ENCODE measurements at places on chromosomes 6 and 20.
A peak's percentile ranks its signal among the peaks of the same experiment; 100 is the strongest.

DNA sequence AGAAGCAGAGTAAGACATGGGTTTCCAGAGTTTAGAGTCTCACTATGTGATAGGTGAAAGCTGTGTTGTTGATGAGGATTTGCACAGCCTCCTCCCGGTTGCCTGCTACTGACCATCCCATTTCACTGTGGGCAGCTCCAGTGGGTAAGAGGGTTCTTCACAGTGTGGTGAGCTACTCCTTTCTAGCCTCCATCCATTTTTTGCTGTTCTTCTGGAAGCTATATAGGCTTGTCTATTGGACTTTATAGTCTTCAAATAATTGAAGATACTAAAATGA lies 13.4 kb downstream of the UST start:
- DNase-seq = no peak

GRCh38 chr6:25389471-25389870 lies 110.3 kb downstream of the CARMIL1 start:
- DNase-seq = no peak

- DNase-seq = no peak
Measured at GRCh38 chr6:105844275-105844883, 241.8 kb upstream of the PRDM1 start.

GRCh38 chr6:109867009-109867969 lies 110.8 kb upstream of the GPR6 start:
- DNase-seq = no peak

DNA sequence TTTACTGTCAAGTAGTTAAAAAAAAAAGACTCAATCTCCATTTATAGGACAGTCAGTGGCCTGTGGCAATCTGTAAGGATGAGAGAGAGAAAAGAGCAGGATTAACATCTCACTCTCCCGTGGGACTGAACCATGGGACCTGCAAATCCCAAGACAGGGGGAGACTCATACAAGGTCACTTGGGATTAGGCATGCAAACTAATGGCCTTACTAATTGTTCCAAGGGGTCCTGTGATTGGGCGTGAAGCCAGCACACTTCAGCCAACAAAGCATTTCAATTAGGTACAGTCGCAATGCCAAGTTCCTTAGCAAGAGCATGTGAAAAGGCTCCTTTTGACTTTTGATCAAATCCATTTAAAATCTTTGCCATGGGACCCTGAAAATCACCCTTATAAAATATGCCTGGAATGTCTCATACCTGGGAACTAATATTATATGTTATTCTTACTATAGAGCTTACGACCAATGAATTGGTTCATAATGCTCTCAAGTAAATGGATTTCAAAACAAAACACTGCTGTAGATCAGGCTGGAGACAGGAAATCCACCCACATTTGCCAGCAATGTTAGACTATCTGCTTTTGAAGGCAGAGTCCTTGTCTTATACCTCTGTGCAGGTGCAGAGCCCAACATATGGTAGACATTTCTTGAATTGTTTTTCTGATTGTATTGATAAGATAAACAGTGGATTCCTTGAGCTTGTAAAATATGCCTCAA lies 412.5 kb downstream of the GJA1 start:
- DNase-seq = no peak

DNA sequence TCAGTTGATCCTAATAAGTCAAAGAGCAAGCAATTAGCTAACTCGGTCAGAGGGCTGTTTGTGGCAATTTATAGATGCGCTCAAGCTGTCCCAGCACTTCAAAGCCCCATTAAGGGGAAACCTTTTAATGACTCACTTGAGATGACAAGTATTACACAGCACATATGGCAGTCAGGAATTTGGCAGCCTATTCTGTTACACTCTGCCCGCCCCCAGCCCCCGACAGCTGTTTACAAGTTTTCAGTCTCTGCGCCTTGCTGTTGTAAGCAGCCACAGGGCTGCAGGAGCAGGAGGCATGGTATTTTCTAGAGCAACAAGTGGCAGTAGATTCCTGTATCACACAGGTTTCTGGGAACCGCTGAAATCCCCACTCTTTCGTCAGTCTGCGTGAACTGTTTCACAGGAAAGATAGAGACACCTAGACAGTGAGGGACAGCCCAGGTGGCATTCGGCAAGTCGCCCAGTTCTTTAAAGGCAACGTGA lies 263.0 kb downstream of the FOXC1 start:
- DNase-seq = no peak

DNA sequence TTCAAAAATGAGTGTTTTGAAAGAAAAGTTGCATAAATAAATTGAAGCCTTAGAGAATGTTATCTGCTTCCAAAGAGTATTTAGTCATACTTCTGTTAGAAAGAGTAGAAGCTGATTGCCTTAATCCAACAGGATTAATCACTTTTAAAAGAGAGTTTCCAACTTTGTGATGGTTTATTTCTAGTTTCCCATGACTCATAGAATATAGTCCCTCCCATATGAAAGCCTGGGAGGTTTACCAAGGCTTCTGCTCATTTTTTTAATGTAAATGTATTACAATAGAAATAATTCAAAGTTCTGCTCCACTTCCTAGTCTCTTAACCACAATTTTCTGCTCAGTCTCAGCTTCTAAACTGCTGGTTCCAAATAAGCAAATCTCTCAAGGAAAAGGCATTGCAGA lies 118.0 kb upstream of the IRAK1BP1 start:
- DNase-seq = no peak

DNA sequence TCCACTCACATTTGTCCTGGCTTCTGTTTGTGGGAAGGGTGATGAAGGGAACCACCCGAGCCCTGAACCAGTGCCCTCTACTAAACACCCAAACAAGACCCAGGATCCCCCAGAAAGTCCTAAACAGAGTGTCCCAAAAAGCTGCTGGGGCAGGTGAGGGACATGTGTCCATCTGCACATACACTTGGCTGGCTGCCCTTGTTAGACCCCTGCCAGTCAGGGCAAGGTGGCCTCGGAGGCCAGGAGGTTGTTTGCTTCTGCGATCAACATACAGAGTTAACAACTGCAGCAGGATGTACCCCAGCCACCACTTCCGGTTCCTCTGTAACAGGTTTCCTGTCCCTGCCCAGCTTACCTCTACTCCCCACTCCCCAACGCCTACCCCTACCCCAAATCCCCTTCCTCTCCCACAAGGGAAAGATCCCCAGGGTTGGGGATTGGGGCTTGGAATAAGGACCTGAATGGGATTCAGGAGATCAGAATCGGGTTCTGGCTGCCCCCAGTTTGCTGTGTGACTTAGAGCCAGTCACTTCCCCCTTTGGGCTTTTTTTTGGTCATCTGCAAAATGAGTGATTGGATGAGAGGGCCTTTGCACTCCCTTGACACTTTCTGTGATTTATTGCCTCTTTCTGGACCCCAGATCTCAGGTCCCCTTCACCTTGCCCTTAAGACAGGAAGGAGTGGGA lies 13.9 kb downstream of the DEF6 start:
- peak; percentile 55 for DNase-seq

DNA sequence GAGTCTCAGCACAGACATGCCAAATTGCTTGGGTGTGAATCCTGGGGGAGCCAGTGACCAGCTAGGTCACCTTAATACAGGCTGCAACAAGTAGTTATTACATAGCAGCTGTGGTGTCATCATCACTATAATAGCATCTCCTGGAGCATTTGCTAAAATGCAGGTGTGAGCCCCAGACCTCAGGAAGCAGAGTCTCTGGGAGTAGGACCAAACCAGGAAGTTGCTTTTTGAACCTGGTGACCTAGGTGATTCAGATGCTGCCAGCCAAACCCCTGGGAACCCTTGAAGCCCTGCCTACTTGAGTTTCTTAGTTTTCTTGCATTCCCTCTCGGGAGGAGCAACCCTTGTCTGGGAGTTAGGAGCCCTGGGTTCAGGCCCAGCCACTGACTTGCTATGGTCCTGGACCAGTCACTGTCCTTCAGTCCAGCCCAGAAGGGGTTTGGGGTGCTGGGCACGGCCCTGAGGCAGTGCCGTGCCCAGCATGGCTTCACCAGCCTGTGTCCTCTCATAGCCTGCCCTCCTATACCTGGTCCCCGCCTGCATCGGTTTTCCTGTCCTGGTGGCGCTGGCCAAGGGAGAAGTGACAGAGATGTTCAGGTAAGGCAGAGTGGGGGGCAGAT lies 39.3 kb upstream of the ID1 start:
- DNase-seq = no peak

GRCh38 chr6:31680226-31681134 lies at the start of gene LY6G5C:
TSS of gene LY6G5C (minus strand) at chr6:31681067. CDS start at chr6:31680373, 694 bp downstream.
- peak; percentile 66 for DNase-seq

DNA sequence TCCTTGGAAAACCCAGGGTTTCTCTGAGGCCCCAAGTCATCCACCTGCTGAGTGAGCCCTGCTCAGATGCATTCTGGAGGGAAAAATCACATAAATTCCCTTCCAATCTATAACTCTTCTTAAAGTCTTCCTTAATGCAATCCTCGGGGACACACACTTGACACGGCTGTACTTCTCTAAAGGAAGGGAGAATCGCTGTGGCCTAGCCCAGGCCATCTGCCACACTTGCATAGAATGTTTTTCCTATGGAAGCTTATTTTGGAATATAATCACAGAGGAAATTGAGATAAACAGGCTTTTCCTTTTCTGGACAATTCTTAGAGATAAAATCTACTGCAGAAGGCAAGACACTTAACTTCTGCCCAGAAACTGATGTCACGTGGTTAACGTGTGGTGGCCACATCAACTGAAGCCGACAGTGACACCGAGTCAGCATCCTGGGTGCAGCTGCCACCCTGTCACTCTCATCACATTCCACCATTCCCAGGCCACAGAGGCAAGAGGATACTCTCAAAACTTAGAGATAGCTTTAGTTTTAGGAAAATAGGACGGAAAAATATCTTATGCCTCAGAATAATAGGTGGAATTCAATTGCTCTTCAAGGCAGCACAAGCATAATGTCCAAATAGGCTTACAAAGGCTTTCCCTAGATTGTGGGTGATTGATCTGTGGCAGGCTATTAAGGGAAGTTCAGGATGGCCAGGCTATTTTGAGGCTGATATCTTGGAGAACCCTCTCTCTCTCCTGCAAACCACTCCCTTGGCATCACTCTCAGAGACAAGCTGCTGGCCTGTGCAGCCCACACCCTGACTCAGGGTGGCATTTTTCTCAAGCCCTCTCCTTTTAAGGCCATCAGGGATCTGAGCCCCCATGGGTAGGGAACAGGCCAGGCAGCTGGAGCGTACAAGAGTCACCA lies 29.6 kb downstream of the PSMB1 start:
- no peak for DNase-seq

GRCh38 chr6:137792160-137793033 lies 74.7 kb upstream of the TNFAIP3 start:
- DNase-seq = no peak

- no peak for DNase-seq
Measured at GRCh38 chr20:45346851-45347250, 1.4 kb downstream of the SDC4 start.

DNA sequence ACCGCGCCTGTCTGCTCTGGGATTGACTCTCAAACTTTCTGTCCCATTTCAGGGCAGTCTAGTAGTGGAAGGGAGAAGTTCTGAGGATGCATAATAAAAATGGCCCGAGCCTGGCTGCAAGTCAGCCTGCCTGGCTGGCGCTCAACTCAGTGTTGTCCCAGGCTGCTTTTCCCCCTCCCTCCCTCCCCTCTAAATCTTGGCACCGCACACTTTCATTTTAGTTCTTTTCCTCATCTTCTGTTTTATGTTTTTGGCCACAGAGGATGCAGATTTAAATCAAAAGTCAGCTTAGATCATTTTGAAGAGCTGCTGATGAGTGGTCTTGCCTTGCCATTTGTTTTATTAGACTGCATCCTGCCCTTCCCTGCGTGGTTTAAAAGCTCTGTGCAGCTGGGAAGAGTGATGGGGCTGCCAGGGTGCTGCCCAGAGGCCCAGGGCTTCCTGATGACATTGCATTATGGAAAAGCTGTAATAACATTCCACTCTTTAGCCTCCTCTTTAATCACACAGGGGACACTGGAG lies 6.5 kb upstream of the UQCC2 start:
- no peak for DNase-seq

DNA sequence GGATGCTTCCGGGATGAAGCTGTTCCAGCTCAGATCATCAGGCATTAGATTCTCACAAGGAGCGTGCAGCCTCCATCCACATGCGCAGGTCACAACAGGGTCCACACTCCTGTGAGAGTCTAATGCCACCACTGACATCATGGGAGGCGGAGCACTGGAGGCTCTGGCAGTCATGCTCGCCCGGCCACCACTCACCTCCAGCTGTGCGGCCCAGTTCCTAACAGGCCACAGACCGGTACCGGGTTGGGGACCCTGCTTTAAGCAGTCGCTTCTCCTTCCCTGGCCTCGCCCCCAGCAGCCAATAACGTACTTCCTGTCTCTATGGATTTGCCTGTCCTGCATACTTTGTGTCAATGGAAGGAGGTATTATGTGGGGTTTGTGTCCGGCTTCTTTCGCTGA lies 236.8 kb downstream of the TAF4 start:
- DNase-seq = no peak

- no peak for DNase-seq
Measured at GRCh38 chr20:46893877-46894578, 615 bp upstream of the EYA2 start.

DNA sequence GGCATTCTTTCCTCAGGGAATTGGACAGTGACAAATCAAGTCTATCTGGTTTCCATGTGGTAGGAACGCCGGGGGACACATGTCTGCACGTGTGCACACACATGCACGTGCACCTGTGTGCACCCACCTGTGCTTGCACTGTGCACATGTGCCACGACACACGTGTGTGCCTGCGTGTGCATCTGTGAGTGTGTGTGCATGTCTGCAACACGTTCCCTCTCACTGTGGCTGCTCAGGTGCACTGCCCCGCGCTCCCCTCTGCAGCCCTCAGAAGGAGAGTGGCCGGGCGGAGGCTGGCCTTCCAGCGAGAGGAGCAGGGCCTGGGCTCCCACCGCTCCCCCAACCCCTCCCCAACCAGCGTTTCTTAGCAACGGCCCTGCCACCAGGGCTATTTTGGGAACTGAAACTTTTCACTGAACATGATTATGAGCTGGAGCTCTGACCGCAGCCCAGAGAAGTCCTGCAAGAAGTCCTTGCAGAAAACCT lies 147.8 kb downstream of the PHACTR3 start:
- DNase-seq = no peak

DNA sequence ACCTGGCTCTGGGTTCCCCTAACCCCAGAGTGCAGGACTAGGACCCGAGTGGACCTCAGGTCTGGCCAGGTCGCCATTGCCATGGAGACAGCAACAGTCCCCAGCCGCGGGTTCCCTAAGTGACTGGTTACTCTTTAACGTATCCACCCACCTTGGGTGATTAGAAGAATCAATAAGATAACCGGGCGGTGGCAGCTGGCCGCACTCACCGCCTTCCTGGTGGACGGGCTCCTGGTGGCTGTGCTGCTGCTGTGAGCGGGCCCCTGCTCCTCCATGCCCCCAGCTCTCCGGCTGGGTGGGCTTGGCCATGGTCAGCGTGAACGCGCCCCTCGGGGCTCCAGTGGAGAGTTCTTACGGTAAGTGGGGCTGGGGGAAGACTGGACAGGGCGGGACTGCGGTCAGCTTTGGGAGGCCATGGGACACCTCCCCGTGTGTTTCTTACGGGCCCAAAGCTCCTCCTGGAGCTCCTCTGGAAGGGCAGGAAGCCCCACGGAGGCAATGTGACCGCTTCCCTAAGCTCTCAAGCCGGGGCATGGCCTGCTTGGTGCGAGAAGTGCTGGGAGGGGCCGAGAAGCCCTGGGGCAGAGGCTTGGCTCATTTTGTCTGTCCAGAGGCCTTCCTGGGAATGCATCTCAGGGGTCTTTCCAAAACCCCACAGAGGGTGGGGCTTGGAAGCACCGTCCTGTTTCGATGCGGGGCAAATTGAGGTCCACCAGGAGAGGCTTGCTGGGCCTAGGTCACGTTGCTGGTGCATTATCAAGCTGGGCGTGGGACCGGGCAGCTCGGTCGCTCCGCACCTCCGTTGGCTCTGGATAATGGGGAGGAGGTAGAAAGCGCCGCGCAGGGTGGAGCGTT lies at the start of gene HNF4A:
TSS of gene HNF4A (plus strand) at position 202 of the 855 bp plus-strand sequence. CDS start at position 308, 106 bp downstream.
- DNase-seq = no peak

- DNase-seq = no peak
Measured at GRCh38 chr20:8721098-8721497, 347.8 kb upstream of the PLCB4 start.

Data from activated CD4-positive, CD25-positive, alpha-beta regulatory T cell treated with anti-CD3 and anti-CD28 coated beads, Interleukin-2, amount 50 U/mL, for 72 hours (primary cell).